Bronchial epithelial cell (primary cell): ENCODE measurements at places on chromosomes 1 and 21.

GRCh38 chr1:33221385-33221758 is 34.9 kb upstream of the ZNF362 start:
- no peak for DNase-seq

GRCh38 chr1:23209770-23210169 is 7.5 kb downstream of the HTR1D start:
- DNase-seq: peak; percentile 30

DNA sequence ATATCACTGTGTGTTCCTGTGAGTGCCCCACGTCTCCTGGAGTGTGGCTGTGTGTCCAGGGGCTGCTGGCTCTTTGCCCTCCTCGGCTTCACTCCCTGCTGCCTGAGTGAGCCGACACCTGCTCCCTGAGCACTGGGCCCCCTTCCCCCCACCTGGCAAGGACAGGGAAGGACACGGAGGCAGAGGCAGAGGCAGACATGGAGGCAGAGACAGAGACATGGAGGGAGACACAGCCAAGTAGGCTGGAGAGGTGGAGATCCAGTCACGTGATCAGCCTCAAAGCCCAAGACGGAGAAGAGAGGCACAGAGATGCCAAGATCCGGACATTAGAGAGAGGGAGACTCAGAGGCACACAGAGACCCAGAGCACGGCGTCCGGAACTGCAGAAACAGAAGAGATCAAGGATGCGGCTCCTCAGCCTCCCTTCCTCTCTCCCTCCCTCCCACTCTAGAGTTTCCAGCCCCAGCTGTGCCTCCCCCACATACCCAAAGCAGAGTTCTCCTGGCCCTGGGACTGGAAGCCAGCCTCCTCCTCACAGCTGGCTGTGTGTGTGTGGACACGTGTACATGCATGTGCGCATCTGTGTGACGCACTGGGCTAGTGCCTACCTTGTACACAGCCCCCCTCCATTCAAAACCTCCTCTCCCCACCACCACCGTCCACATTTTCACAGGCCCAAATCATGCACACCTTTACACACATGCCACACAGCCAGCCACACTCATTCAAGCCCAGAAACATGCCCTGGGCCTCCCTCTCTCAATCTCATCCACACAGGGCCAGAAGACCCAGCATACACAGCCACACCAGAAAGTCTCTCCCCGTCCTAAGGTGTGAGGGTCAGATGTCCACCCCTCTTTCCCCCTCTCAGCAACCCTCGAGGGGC is 39.1 kb upstream of the WASF2 start:
- peak; percentile 65 for DNase-seq

GRCh38 chr1:36350659-36351226 is 27.3 kb upstream of the EVA1B start:
- peak; percentile 75 for DNase-seq

DNA sequence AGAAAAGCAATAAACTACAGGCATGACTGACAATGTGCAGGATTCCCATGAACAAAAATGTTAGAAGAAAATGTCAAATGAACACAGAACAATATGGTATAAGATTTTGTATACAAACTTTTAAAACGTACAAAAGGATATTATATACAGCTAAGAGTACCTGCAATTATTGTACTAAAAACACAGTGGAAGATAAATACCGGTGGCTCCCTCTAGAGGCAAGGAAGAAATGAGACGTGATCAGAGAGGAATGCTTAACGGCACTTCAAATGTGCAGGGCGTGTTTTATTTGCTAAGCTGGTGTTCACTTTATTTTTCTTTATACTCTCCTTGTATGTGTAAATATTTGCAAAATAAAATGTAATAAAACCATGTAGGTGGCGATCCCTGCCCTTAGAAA is 191.8 kb upstream of the SAMSN1 start:
- DNase-seq: peak; percentile 59

- no peak for DNase-seq
Observed at GRCh38 chr1:117671781-117672501, 66.1 kb downstream of the TENT5C start.

GRCh38 chr1:109884242-109884891 is 26.3 kb upstream of the CSF1 start:
- DNase-seq: no peak

GRCh38 chr1:215891266-215892057 is 324.4 kb downstream of the KCTD3 start:
- DNase-seq: no peak

DNA sequence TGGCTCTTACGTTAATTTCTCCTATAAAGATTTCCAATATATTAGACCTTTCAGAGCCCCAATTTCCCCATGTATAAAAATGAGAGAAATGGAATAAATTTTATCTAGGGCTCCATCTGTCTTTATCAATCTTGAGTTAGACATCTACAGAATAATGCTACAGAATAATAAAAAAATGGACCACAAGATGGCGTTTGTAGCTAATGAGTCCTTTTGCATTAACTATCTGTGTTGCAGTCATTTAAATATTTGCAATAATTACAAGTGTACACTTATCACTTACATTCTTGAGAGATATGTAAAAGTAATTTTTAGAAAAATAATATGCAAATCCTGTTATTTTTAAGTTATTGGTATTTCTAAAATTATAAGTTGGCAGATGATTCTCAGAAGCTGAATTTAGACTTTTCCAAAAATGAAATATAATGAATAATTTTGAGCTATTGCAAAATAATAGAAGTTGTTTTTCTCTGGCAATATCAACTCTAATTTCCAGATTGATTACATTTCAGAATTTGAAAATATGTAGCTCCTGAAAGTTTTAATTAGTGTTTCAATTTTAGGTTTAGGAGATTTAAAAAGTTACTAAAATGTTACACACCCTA is 87.7 kb downstream of the SNX7 start:
- peak; percentile 49 for DNase-seq

GRCh38 chr1:187638733-187639434 is 810.1 kb downstream of the PLA2G4A start:
- DNase-seq: no peak

DNA sequence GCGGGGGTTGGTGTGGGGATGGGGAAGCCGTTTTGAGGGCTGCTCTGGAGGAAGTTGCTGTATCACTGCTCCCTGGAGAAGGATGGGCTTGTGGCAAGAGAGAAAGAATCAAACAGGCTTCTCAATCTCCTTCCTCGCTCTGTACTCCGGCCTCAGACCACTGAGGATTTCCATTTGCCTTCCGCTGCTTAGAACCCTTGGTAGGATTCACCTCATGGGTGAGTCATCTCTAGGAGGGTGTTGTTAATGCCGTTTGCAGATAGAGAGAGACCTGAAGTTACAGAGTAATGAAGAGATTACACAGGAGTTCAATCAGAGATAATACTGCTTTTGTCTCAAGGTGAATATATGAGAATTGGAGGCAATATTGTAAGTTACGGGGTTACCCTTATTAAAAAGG is 15.3 kb downstream of the SLC35F3 start:
- no peak for DNase-seq

- DNase-seq: no peak
Observed at GRCh38 chr1:8943498-8944405, 1.9 kb upstream of the CA6 start.

DNA sequence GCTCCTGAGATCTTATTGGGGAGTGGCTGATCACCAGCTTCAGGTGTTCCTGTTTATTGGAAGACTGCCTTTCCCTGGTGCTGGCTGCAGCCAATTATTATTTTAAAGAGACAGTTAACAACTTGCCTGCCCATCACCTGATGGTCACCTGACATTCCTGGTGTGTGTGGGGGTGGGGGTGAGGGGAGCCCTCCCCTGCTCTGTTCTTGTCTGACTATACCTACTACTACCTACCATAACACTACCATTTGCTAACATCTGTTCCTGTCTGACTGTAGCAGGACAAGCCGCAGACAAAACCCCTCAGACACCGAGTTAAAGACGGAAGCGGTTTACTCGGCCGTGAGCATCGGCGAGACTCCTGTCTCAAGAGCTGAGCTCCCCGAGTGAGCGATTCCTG is 54.9 kb upstream of the NBPF3 start:
- DNase-seq: no peak

GRCh38 chr1:246506674-246507481 is at the start of gene SMYD3:
Gene SMYD3, minus strand, starts transcription at chr1:246507279.
- DNase-seq: peak; percentile 45

GRCh38 chr1:201705389-201705788 is 123.6 kb upstream of the IPO9 start:
- no peak for DNase-seq

GRCh38 chr1:203091761-203092330 is 6.0 kb upstream of the MYOG start:
- DNase-seq: no peak

DNA sequence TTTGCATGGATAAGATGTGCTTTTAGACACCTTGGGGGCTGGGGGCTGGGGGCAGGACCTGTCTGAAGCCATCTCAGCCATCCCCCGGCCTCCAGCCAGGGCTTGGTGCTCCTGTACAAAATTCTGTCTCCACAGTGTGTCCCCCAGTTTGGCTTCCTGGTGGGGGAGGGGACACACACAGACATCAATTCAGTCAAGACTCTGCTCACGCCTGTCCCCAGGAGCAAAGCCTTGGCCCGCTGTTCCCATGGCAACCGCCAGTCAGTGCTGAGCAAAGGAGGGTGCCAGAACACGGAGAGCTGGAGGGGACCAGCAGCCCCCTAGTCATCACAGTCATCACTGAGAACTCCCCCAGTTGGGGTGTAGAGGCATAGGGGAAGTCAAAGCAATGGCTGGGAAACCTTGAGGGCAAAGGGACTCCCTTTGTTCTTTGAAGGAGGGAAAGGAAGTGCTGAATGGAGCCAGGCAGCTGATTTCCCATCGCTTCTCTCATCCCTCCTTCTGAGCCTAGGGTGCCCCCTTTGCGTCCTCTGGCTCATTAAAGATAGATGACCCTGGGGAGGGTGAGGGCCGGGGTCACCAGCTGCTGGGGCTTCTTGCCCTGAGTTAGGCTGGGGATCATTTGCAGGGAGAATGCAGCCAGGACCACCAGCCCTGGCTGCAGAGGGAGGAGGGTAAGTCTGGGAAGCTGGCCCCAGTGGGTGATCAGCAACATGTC is 134.9 kb upstream of the IPO9 start:
- no peak for DNase-seq

- no peak for DNase-seq
Observed at GRCh38 chr1:176885751-176886150, 278.8 kb downstream of the ASTN1 start.

GRCh38 chr1:205914730-205915129 is 28.5 kb downstream of the SLC26A9 start:
- DNase-seq: no peak

GRCh38 chr1:45067806-45068205 is 55.8 kb downstream of the UROD start:
- DNase-seq: no peak

- DNase-seq: no peak
Observed at GRCh38 chr1:96145492-96145891, 576.1 kb upstream of the PTBP2 start.

GRCh38 chr1:169106095-169106920 is at the start of gene ATP1B1:
Gene ATP1B1, plus strand, starts transcription at chr1:169106690. Its CDS starts 140 bp downstream, at chr1:169106830.
- DNase-seq: peak; percentile 69

DNA sequence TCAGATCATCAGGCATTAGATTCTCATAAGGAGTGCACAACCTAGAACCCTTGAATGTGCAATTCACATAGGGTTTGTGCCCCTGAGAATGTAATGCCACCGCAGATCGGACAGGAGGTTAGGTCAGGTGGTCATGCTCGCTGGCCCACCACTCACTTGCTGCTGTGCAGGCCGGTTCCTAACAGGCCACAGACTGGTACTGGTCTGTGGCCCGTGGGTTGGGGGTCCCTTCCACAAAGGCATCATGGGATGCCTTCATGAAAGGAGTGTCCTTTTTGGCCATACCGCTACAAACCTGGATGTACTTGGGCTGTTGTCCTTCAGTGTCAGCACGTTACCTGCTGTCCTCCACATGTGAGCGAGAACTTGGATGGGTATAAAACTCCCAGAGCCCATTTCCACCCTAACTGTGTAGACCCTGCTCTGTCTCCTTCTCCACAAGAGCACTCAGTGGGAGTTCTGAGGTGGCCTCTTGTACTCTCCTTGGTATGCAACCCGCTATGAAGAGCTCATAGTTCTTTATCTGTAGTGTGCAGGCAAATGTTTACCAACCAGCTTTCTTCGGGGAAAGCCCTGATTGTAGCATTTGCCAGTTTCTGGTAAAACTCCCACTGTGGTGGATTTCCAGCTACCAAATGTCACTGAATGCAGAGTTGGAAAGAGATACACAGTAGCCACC is 41.7 kb upstream of the SLC19A1 start:
- no peak for DNase-seq

DNA sequence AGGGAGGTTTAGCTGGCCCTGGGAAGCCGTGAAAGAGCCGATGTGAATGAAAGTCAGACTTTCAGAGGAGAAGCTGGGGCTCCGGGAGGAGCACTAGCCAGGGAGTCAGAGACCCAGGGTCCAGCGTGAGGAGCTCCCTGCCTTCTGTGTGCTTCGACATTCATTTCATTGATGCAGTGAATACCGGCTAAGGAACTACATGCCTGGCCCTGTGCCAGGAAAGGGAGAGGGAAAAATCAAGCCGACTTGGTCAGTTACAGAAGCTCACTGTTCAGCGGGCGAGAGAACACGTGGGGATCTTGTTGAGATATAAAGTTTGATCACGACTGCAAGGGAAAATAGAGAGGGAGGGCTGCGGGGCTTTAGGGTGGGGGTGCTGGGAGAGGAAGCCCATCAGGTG is 76.7 kb upstream of the RUNX3 start:
- DNase-seq: no peak

DNA sequence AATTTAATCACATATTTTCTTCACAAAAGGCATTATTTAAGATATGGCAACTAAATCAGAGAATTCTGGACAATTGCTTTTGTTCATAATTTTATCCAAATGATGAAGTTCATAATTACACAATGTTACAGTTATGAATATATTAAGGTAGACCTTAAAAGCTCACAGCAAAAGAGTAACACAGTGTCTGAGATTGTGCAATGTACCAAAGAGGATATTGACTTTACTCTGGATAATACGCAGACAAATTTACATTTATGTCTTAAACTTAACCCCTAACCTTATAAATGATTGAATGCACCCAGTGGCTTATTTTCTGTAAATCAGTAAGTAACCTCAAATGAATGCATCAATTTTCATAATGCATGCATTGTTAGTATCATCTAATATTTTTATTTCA is 216.2 kb upstream of the SAMSN1 start:
- no peak for DNase-seq

GRCh38 chr1:234102583-234102982 is 198.1 kb downstream of the SLC35F3 start:
- DNase-seq: no peak

DNA sequence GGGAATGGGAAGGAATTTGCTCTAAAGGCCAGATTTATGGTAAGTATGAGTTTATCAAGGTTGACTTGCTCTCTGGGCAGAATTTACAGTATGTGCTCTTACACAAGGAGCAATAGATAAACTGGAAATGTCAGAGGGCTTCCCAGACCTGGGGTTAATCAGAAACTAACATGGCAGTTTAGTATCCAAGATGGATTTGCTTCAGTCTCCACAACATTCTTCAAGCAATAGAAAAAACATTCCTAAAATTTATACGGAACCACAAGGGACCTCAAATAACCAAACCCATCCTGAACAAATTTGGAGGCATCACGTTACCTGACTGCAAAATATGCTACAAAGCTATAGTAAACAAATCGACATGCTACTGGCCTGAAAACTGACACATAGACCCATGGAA is 606.7 kb upstream of the CHRM3 start:
- DNase-seq: no peak

- peak; percentile 15 for DNase-seq
Observed at GRCh38 chr1:207673399-207673798, 28.5 kb downstream of the CR1L start.

- DNase-seq: no peak
Observed at GRCh38 chr1:36729289-36729688, 246.6 kb upstream of the CSF3R start.

GRCh38 chr1:33180911-33181890 is 642 bp downstream of the TRIM62 start:
- DNase-seq: peak; percentile 20
